ENCODE measurements at places on chromosomes 13 and 19.
A peak's percentile ranks its signal among the peaks of the same experiment; 100 is the strongest.

DNA sequence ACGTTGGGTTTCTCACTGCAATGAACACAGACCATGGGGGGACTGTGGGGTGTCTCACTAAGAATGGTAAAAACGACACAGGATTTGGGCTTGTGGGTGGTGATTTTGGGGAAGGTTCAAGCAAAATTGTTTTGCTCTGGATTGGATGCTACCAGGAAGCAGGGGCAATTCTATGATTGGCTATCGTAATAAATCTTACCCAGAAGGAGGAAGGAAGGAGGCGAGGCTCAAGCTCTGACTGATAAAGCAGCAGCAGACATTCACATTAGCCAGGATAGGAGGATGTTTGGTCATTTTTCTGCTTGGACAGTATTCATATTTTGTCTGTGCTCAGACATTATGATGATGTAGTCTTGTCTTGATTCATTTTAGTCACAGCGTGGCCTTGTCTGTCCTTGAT, 1.5 kb downstream of the ZNF576 start:
- no peak for DNase-seq

DNA sequence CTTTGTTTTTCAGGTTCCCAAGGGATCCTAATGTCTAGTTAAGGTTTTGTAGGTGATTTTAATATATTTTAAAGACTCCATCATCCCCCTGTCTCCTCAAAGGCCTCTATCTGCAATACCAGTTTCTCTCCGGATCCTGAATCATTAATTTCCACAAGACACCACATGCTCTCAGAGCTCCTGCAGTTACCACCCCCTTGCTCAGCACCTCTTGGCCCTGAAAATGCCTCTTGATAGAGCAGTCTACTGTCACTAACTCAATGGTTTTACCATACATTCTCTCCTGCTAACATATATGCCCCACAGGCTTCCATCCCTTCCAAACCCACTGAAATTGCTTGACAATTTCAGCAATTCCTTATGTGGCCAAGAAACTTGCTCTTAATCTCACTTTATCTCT, 1.9 kb upstream of the PEG3 start:
- no peak for DNase-seq

- DNase-seq = no peak
Measured at GRCh38 chr19:3712663-3713611, 4.8 kb downstream of the TJP3 start.

DNA sequence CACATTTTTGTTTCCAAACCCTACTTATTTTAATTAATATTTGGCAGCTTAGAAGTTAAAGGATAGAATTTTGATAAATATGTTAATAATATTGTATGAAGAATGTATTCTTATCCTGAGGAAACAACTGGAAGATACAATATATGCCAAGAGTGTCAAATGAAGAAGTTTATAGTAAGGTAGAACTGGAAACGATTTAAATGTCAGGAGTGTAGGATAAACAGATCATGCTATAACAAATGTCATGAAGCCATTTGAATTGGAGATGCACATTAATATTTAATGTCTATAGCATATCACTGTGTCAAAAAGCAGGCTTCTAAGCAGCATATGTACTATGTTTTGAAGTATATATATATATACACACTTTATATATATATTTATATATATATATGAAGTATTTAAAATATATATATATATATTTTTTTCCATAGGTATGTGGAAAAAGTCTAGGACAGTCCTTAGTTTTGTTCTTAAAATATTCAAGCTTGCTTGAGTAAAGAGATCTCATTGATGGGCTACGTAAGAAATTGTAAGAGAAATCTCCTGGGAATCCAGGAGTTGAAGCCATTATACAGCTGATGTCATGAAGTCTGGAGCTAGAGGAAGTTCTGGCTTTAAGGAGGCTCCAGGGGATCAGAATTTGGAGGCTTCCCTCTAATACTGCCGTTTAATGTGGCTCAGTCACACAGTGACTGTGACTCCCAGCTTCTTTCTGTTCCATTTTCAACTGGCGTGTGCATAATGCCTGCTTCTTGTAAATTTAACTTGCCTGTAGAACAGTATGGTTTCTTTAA, 79.9 kb upstream of the MYCBP2 start:
- no peak for DNase-seq

DNA sequence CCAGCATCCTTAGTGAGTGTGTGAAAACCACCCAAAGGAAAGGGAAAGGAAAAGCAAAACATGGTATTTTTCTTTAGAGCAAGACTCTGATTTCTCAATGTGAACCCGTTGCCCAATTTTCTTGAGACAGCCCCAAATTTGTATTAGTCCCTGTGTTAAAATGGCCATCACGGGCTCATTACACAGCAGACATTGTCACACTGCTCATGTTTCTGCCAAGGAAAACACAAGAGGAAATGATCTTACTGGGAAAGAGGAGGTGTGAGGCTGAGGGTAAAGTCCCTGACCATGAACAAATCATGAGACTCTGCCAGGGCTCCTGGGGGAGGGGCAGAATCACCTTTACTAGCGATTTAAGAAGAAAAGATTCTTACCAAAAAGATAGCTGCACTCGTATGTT, 54.4 kb downstream of the FAM124A start:
- no peak for DNase-seq

GRCh38 chr19:7554565-7554964, 19.0 kb downstream of the PNPLA6 start:
- no peak for DNase-seq

DNA sequence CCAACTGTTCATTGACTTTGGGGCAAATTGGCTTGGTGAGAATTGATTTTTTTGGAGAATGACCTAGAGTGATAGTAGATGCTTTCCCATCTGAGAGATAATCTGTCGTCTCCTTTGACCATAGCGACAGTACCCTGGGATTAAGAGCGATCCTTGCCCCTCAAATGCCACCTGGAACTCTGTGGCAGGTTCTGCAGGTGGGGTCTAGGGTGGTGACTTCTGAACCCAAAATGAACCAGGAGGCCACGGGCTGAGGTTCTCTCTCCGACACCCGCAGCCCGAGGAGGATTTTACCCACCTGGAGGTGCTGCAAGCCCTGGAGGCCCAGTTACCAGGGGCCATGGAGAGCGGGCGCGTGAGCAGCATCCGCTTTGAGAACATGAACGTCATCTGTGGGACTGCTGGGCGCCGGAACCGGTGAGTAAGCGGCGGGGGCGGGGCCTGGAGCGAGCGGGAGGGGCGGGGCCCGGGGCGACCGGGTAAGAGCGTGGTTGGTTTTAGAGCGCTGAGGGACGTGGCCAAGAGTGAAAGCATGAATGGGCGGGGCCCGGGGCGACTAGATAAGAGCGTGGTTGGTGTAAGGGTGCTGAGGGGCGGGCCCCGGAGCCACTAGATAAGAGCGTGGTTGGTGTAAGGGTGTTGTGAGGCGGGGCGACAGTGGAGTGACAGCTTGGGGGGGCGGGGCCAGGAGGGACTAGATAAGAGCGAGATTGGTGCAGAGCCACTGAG, 8.6 kb downstream of the C19orf81 start:
- peak; percentile 78 for DNase-seq

DNA sequence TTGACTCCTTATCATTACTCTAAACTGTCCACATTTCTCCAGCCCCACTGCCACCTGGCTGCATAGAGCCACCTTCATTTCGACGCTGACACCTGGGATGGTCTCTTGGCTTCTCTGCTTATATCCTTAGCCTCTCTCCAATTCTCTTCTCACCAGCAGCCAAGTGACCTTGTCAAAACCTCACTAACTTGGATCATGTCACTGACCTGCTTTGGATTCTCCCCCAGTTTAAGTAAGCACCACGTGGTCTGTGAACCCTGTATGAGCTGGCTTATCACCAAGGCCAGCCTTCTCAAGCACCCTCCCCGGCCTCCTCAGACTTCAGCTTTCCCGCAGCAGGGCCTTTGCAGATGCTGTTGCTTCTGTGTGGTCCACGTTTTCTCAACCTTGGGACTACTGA, 12.3 kb upstream of the GGACT start:
- no peak for DNase-seq

- no peak for DNase-seq
Measured at GRCh38 chr19:33266974-33267484, 35.3 kb downstream of the CEBPA start.

DNA sequence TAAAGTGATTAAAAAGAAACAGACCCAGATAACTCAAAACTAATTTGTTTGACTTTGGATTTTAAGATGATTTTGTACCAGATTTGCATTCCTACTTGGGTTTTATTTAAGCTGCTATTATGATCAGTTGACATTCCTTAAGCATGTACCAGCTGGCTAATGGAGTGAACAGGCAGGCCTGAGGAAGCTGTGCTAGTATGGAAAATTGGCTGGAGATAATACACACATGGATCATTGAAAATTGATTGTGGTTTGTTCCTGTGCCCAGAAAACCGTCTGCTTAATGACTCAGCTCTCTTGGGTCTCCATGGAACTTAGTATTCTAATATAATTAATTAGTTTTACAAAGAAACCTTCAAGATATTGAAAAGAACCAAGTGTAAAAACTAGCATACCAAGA, 22.6 kb downstream of the POLR1D start:
- no peak for DNase-seq

DNA sequence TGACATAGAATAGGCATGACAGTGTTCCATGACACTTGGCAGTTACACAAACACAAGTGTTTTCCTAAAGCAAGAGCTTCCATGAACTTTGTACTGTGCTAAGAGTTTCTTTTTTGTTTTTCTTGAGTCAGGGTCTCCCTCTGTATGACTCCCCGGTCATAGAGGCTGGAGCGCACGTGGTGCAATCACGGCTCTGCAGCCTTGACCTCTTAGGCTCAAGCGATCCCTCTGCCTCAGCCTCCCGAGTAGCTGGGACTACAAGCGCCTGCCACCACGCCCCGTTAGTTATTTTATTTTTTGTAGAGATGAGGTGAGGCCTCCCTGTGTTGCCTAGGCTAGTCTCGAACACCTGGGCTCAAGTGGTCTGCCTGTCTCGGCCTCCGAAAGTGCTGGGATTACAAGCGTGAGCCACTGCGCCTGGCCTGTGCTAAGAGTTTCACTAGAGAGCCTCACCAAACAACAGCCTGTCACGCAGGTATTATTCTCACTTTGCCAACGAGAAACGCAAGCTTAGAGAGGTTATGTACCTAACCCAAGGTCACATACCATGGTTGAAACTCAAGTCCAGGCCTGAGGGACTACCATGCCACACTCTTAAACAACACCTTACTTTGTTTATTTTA, 355.9 kb downstream of the KLF12 start:
- DNase-seq = no peak

GRCh38 chr13:63435667-63436324, 2020.1 kb upstream of the PCDH20 start:
- no peak for DNase-seq

- DNase-seq = no peak
Measured at GRCh38 chr13:85286081-85286480, 513.1 kb downstream of the SLITRK6 start.

- no peak for DNase-seq
Measured at GRCh38 chr13:22880741-22881720, 299.7 kb upstream of the SGCG start.

DNA sequence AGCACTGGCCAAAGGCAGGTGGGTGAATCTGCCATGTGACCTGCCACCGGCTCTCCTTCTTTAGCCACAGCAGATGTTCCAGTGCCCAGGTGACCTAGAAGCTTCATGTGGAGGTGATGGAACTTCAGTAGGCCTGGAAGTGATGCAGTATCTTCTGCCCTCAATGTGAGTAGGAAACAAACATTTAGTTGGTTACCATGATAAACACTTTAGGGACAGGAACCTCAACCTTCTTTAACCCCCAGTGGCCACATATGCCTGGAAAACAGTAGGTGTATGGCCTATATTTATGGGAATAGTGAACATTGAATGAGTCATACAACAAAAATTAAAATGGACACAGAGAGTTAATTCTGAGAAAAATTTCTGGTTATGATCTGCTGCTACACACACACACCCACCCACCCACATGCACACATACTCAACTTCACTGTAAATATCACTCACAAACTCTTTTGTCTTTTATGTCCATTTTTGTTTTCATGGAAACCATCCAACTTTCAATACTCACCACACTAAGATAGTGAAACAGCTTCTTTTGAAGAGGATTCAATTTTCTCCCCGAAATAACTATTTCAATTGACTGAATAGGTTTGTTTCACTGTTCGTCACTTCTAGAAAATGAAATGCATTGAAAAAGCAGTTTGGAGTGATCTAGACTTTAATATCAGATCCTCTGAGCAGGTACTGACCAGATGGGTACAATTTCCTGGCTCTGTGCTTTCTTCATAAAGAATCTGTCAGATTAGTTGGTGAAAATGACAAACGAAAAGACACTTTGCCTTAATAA, 97.3 kb downstream of the STARD13 start:
- no peak for DNase-seq

GRCh38 chr19:12952488-12953137, 4.4 kb downstream of the GADD45GIP1 start:
- DNase-seq = no peak

GRCh38 chr19:55275851-55276719, 3.8 kb downstream of the HSPBP1 start:
- DNase-seq = no peak

GRCh38 chr13:46629811-46630413, 76.9 kb downstream of the LRCH1 start:
- no peak for DNase-seq

GRCh38 chr13:111952814-111953213, 114.1 kb upstream of the SOX1 start:
- no peak for DNase-seq

DNA sequence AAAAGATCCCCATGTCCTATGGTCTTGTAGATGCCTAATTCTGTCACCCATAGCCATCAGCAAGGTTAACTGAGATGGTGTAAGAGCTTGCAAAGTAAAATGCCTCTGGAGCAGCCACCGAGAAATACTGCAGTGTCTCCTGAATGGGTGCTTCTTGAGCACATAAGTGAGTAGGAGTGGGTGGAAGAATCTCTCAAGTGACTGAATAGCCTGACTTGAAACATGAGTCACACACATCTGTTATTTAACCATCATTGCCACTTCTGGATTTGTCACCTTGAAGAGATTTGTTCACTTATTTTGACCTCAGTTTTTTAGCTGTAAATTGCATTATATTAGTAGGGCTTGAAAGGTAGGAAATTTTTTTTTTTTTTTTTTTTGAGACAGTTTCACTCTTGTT, 2.3 kb downstream of the ZNF714 start:
- DNase-seq = no peak

DNA sequence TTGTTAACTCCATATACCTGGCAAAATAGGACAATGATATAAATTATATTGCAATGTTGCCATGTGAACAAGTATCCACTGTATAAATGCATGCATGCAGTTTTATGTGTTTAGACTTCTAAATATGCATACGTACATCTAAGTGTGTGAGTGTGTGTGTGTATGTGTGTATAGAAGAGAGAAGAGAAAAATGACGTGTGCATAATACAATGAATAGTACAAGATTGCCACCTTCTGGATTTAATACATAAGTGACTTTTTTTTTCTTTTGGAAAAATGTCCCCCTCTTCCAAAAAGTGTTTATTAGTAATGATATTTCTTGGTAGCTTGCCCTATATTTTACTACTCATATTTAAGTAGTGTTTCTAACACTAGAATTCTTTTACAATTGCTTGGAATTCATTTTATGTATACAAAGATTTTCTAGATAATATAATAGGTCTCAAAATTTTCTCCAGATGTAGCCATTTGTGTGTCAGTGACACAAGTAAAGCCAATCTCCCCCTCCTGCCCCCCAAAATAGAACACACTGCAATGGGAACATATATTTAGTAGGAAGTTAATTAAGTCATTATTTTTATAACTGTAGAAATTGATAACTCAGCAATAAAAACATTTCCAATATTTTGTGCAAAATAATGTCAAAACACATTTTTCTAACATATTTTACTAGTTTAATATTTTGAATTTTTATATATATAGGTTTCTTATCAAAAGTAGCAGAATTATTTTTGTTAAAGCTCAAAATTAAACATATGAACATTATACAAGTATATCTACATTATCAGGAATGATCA, 783.3 kb upstream of the ATXN8OS start:
- no peak for DNase-seq

GRCh38 chr19:55677572-55678028, 2.6 kb downstream of the EPN1 start:
- no peak for DNase-seq

Measured in activated naive CD4-positive, alpha-beta T cell treated with Interleukin-2 at 50 U/mL for 16 hours (primary cell).